MCF 10A (cell line): ENCODE measurements at places on chromosomes 2 and 18. TPM values are rescaled to one million over a fixed set of nuclear protein-coding genes. Genes with fewer than 3 reads are reported as not detected.

The ZNF804A gene
- 0.17 TPM in 1 of 2 replicates, not detected in the other for total RNA-seq

DNA sequence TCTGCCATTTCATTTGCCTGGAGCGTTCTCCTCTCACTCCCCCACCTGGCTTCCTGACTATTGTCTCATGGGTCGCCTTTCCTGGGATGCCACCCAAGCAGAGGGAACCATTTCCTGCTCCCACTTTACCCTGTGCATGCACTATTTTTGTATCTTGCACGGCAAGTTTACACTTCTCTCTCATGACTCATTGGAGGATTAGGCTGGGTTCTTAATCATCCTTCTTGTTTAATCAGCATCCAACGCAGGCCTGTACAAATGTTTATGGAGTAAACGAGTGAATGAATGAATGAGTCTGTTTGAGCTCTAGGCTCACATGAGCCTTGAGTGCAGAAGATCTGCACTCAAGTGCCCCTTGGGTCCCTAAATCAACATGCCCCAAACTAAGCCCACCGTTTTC, 3.8 kb upstream of the ARHGAP25 start:
- peak; percentile 56 for DNase-seq

GRCh38 chr18:3014503-3015203, 1.7 kb upstream of the LPIN2 start:
- DNase-seq: no peak

The PSMA8 gene
- not detected in 2 replicates for total RNA-seq

GRCh38 chr2:27498975-27499374, 2.3 kb downstream of the GCKR start:
- DNase-seq: no peak

GRCh38 chr18:60568220-60568619, 195.6 kb upstream of the MC4R start:
- DNase-seq: no peak

GRCh38 chr18:42925036-42925435, 190.4 kb downstream of the RIT2 start:
- DNase-seq: peak; percentile 67
